ENCODE measurements at places on chromosomes 5 and 9.

GRCh38 chr9:120555839-120556238 lies 24.1 kb downstream of the CDK5RAP2 start:
- DNase-seq, result no peak

DNA sequence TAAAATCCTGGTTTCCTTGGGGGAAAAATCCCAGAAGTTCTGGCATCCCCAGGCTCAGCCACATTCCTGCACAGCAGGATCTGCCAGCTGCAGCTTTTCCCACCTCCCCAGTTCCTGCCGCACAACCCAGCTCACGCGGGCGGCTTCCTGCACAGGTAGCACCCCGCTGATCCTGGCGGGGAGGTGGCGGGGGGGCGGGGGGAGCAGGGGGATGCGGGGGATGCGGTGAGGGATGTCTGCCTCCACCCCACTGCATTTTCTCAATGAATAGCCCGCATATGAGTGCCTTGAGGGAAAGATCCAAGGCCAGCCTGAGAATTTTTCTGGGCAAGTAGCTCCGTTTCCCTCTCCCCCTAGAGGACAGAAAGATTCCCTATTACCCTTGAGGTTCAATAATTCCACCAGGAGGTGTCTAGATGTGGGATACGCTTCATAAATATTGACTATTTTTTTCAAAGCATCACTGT lies 21.1 kb downstream of the GFPT2 start:
- no peak for DNase-seq

GRCh38 chr9:42388146-42388690 lies 204.8 kb downstream of the SPATA31A6 start:
- no peak for DNase-seq

DNA sequence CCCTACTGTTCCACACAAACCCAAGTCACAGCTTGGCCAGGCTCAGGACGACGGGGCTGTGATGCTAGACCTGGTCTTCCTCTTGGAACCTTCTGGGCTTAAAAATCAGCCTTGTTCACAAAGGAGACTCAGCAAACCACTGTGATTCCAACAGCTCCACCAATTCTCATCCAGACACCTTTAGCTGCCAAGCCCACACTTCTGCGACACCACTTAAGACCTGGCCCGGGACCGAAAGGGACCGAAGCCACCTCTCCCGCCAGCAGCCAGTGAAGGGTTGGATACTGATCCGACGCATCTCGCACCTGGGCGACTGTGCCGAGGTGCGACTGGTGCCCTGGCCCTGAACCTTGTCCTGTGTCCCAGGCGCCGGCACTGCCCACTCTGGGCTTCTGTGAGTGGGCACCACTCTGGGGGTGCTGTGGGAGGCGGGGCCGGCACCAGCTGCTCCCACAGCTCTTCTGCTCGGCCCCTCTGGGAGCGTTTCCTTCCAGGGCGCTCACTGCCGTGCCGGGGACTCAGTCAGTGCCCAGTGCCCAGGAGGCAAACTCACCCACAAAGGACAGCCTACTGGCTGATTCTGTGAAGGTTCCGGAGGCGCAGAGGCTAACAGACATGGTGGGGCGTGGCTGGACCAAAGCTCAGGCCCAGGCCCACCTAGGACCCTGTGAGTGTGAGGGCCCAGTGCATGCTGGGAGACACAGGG lies 50.9 kb downstream of the EXD3 start:
- DNase-seq, result no peak

DNA sequence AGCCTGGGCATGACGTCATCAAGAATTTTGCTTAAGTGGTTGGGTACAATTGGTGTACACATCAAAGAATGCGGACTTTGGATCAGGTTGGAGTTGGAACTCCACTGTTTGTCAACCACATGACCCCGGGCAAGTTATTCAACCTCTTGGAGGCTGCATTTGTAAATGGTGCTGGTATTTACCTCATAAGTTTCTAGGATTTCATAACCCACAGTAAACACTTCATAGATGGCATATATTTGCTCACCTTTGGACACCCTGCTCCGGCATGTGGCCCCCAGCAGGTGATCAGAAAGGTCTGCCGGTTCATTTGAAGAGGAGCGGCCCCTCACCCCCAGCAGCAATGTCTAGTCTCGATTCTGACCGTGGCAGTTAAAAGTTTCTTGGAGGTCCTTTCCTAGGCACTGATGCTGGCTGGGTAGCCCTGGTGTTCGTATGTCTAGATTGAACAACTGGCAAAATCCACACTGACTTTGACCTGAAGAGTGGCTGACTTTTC lies 60.6 kb downstream of the IL6ST start:
- DNase-seq, result no peak

- no peak for DNase-seq
These were observed 33.9 kb upstream of the ABCA1 start for GRCh38 chr9:104961701-104962359.

DNA sequence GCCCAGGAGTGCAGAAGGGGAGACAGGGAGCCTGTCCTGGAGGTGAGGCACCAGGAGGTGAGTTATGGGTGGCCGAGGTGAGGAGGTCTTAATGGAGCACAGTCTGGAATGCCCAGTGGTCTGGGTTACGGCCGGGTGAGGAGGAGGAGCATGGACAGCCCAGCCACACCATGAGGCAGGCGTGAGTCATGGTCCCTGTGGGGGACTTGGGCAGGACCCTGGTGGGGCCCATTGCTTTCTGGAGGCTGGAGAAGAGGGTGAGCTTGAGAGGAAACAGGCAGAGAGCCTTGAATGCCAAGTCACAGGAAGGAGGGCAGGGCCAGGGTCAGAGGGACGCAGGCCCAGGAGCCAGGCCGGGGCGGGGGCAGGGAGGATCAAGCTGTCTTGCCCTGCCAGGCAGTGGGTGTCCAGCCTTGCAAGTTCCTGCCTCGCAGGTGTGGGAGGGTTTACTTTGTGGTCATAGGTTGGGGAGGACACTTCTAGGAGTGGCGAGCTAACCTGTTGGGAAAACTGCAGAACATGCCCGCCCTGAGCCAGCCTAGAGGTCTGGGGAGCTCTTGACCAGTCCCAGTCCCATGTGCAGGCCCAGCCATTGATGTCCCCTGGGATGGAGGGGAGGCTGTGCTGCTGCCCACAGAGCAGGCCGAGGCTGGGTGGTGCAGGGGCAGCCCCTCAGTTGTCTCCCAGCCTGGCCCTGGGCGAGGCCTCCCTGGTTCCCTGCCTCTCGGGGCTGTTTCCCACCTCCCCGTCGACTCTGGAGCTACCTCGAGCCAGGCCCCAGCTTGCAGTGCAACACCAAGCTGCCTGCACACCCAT lies 2.8 kb downstream of the CACNA1B start:
- DNase-seq, result no peak

GRCh38 chr5:41433552-41434181 lies 76.7 kb downstream of the PLCXD3 start:
- no peak for DNase-seq

DNA sequence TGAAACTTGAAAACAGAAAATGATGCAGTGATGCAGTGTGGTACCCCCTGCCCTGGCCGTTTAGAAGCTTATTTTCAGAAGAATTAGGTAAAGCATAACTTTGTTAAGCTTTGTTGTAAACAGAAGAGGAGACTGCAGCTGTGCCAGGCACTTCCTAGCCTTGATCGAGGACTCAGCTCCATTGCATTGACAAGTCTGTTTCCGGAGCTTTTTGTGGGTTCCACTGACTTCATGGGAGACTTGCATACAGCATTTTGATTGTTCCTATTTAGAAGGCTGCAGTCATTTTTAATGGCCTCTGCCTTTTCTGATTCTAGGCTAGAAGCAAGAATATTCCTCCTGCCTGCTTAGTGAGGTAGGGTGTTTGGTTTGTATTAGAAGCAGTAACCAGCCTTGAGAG lies 12.3 kb downstream of the MVB12B start:
- no peak for DNase-seq

DNA sequence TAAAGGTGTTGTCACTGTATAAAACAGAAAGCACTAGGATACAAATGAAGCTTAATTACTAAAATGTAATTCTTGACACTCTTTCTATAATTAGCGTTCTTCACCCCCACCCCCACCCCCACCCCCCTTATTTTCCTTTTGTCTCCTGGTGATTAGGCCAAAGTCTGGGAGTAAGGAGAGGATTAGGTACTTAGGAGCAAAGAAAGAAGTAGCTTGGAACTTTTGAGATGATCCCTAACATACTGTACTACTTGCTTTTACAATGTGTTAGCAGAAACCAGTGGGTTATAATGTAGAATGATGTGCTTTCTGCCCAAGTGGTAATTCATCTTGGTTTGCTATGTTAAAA lies 43.8 kb downstream of the NDFIP1 start:
- no peak for DNase-seq

- DNase-seq, result no peak
These were observed 2.8 kb downstream of the ST8SIA4 start for GRCh38 chr5:100900142-100900795.

GRCh38 chr5:35127006-35127405 lies 79.3 kb upstream of the AGXT2 start:
- no peak for DNase-seq

- DNase-seq, result no peak
These were observed 116.0 kb upstream of the IRX2 start for GRCh38 chr5:2867373-2867933.

Data from stimulated activated CD4-positive, alpha-beta T cell treated with anti-CD3 and anti-CD28 coated beads, Interleukin-15, amount 100 ng/mL, for 1 hour (primary cell).